ENCODE measurements at places on chromosomes 3 and 15. TPM values are rescaled to one million over a fixed set of nuclear protein-coding genes. Genes with fewer than 3 reads are reported as not detected.

DNA sequence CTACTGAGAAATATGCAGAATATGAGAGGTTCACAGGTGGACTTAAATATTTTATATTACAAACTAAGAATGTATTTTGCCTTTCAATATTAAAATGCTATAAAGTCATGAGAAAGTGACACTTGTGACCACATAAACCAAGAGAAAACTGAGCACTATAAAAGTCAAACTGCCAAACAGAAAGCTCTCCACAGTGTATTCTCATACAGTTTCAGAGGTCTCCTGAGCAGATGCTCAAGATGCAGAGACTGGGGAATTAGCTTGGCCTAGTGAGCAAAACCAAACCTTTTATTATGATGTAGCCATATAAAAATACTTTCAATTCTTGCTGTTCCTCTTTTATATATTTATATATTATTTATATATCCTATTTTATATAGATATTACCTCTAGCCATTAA is 227.8 kb downstream of the TBC1D5 start:
- no peak for DNase-seq

DNA sequence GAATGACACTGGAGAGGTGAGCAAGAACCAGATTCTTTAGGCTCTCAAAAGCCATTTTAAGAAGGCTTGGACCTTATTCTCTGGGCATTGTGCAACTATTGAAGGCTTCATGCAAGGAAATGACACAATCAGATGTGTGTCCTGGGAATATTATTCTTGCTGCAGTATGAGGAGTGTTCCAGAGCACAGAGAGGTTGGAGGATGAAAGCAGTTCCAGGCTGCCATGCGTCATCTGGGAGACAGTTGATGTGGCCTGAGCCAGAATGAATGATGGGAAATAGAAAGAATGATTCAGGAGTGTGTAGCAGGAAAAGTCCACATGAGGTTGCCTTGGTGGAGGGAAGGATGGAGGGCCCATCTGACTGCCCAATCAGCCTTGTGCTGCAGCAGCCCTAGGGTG is 123.1 kb downstream of the CHCHD6 start:
- no peak for DNase-seq

GRCh38 chr3:114456742-114457141 is 162.9 kb downstream of the TIGIT start:
- no peak for DNase-seq

The ZNF710 gene
- 15.3 TPM for total RNA-seq

Measured in liver (tissue), 10 donors.